Stimulated activated naive CD8-positive, alpha-beta T cell treated with anti-CD3 and anti-CD28 coated beads, Interleukin-15, amount 100 ng/mL, for 72 hours (primary cell): ENCODE measurements at places on chromosomes 7 and 10.

DNA sequence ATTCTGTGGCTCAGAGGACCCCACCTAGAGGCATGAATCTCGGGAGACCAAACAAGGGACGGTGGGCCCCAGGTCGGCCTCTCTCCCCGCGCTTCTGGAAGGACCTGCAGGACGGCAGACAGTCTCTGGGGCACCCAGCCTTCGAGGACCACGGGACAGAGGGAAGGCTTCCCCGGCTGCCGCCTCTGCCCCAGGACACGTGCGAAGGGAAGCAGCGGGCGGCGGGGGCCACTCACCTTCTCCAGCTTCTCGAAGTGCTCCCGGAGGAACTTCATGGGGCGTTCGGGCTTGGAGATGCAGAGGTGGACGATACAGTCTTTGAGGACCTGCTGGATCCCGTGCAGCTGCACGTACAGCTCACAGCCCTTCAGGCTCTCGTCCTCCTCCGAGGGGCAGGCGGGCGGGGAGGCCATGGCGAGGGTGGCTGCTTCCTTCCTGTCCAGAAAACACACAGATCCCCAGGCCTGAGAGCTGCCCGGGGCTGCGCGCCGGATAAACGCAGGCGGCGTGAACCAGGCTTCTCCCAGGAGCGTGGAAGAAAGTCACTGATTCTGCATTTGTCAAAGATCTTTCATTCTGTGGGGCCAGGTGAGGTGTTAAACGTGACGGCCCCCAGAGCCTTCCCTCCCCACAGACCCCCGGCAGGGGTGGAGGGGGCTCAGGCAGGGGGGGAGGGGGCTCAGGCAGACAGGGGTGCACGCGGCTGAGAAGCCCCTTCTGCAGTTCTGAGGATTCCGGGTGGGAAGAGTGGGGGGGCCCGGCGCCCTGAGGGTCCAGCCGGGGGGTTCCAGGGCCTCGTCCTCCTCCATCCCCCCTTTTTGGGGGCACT lies 15.2 kb upstream of the DNAAF5 start:
- DNase-seq = no peak

DNA sequence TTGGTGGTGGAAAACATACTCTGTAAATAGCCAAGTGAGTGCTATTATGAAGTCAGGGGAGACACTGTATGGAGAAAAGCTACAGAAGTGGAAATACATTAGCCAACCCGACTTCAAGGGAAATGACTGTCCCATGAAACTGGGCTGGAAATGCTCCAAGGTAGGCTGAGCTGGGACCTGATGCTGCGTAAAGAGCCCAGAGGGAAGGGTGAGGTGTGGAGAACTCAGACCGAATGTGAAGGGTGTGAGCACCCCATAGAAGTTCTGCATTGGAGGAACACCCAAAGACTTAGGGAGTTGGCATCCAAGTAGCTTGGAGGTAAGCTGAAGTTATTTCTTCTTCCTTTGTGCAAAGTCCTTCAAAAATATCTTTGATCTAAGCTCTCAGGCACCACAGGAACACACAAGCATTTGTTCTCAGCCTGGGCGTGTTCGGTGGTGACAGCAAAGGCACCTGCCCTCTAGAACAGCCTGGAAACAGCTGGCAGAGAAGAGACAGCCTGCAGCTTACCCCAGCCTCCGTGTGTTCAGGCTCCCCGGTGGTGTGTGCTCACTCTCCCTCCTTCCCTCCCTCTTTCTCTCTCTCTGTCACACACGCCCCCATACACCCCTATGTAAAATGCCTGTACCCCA lies 19.1 kb upstream of the GJD4 start:
- DNase-seq = no peak

- no peak for DNase-seq
These were observed 42.2 kb upstream of the OPALIN start for GRCh38 chr10:96401036-96401435.

DNA sequence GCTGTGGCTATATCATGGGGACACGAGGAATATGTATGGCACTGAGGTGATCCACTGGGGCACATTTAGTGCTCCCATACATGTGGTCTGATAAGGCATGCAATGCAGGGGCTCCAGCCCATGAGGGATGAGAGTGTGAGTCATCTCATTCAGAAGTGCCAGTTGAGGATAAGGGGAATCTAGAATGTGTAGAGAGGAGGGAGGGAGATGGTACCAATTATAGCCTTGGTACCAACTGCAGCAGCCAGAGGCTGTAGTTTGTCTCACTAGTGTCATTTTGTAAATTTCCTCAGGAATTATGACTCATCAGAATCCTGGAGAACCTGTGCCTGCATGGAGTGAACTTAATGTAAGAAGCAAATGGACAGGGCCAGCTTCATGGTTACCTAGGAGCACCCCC lies 46.2 kb downstream of the LAMB4 start:
- no peak for DNase-seq

DNA sequence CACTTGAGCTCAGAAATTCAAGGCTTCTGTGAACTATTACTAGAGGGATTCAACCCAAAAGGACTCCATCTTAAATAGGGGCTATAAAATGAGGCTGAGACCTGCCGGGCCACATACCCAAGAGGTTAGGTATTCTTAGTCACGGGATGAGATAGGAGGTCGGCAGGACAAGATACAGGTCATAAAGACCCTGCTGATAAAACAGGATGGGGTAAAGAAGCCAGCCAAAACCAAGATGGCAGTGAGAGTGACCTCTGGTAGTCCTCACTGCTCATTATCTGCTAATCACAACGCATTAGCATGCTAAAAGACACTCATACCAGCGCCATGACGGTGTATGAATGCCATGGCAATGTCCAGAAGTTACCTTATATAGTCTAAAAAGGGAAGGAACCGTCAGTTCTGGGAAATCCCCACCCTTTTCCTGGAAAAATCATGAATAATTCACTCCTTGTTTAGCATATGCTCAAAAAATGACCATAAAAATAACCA lies 101.2 kb upstream of the TRIM24 start:
- DNase-seq = no peak

GRCh38 chr10:88195841-88196240 lies 332.4 kb downstream of the PTEN start:
- no peak for DNase-seq

- DNase-seq = no peak
These were observed 144.0 kb downstream of the ZMYND11 start for GRCh38 chr10:279232-279631.

GRCh38 chr7:146655928-146656797 lies 539.6 kb downstream of the CNTNAP2 start:
- DNase-seq = no peak

GRCh38 chr7:47149971-47150370 lies 431.9 kb downstream of the TNS3 start:
- no peak for DNase-seq
